Activated CD4-positive, alpha-beta T cell treated with anti-CD3 and anti-CD28 coated beads for 4 hours (primary cell): ENCODE measurements at places on chromosomes 6 and 20.

DNA sequence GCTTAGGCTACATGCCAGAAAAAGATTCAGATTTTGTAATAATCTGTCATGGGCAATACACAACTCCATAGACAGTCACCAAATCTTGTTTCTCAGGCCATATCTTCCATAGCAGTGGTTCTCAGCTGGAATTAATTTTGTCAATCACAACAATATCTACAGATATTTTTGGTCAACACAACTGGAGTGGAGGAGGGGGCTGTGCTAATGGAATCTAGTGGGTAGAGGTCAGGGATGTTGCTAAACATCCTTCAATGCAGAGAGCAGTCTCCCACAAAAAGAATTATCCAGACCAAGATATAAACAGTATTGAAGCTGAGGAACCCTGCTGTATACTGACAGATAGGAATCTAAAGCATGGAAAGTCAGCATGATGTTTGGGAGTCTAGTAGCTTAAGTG, 174.6 kb downstream of the UBE3D start:
- DNase-seq = no peak

- DNase-seq = no peak
Measured at GRCh38 chr6:125812394-125813292, 21.9 kb downstream of the NCOA7 start.

DNA sequence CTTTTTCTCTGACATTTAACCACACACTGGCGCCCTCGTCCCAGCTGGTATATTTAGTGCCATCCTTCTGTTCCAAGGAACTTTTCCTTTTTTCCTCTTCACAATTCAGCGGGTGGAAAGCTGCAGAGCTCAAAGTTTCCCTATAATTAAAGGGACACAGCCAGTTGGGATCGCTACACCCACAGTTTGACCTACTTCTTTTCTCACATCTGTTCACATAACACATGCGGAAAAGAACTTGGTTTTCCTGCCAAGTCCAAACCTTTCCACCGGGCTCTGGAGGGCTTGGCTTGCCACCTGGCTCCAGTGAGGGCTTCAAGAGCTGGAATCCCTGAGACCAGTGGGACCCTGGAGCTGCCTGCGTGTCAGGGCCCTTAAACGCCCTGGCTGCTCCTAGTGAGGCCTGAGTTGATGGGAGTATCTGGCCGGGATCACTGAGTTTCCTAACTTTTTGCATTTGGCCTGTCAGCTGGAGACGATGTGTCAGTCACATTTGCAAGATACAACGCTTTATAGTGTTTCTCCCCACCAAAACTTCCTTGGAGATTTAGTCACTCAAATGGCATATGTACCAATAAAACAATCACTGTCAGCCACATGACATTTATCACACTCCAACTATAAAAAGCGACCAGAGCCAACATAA, 176.0 kb downstream of the SASH1 start:
- DNase-seq = no peak

DNA sequence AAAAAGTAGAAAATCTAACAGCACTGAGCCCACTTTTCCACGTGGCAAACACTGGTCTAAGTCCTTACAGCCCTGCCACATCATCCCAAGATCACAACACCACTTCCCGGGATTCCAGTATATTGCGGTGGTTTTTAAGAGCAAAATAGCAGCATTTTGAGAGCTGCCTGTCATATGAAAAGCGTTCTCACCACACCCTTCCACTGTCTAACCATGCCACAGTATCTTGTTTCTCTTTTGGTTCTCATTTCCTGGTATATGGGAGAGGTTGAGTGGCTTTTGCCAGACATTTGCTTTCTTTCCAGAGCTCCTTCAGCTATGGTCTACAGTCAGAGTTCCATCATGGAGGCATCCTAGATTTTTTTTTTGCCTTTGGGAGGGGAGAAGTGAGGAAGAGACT, 243.0 kb downstream of the TSHZ2 start:
- DNase-seq = no peak

GRCh38 chr6:34992376-34992775, 103.3 kb downstream of the ANKS1A start:
- DNase-seq = no peak

DNA sequence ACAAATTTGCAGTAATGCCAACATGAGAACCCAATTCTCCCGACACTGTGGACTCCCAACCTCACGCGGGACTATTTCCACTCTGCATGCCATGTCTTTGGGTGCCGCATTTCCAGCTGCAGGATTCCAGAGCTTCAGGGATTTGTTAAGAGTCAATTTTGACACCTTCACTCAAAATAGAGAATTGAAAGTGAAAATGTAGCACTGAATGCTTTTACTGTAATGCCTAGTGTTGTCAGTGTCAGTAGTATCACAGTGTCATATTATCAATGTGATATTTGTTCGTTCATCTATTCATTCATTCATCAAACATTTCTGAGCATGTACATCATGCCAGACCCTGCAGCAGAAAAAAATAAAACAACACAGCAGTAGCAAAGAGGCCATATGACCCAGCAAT, 13.4 kb upstream of the FAM50B start:
- no peak for DNase-seq
